ENCODE measurements at places on chromosomes 7 and 10.

DNA sequence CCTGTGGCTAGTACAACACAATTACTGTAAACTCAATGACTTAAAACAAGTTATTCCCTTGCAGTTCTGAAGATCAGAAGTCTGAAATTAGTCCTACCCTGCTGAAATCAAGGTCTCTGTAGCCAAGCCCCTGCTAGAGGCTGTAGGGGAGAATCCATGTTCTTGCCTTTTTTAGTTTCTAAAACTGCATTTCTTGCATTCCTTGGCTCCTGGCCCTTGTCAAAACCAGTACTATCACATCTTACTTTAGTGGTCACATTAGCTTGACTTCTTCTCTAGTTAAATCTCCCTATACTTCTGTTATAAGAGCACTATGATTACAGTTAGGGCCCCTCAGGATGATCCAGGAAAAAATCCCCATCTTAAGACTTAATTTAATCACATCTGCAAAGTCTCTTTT, 567.0 kb downstream of the GFRA1 start:
- DNase-seq, result no peak

DNA sequence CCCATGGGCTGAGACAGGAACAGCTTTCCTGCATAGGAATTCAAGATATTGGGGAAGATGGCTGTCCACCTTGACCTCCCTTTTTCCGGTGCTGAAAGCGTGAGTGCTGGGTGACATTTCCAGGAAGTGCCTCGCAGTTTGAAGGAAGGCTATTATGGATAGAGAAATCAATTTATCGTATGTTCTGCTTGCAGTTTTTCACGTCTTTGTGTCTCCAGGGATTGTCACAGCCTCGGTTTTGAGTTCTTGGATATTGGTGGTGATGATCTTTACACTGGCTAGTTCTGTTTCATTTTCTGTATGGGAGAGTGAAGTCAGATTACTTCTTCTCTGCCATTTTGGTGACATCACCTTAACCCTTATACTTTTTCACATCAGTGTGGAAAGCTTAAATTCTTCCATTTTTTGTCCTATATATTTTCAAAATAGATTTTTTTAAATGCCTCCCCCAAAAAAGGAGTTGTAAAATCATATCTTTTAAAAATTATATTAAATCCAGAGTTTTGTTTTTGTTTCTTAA, 102.5 kb upstream of the APBB1IP start:
- DNase-seq, result no peak

DNA sequence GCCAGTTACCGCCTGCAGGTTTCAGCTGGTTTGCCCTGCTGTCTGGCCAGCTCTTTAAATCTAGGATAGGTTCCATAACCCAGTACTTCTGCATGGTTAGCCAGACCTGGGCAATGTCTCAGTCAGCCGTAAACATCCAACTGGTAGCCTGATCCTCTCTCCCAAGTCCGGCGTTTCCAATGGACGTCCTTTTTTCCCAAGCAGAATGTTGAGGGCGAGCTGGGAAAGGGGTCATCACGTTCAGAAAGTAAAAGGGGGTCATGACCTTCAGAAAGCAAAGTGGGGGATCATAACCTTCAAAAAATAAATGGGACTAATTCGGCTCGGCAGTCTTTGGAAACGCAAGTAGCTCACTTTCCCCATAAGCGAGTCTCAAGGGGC, 430 bp downstream of the PON3 start:
- DNase-seq, result no peak

DNA sequence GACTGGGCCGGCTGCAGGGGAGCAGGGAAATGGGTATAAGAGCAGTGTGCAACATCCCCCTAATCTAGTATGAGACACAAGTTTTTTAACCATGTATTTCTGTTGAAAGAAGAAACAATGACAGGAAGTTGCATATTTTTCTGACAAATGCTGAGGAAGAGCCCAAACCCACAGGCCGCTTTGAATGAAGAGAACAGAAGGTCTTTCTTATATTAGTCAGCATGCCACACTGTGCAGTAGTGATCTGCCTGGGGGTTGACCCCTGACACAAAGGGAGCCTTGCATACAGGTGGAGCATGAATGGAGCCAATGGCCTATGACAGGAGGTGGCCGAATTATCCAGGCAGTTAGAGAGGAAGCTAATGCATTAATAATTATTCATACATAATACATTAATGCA, 518.3 kb downstream of the PLXDC2 start:
- DNase-seq, result no peak

GRCh38 chr7:8724080-8724718, 290.8 kb downstream of the NXPH1 start:
- DNase-seq, result no peak

- DNase-seq, result peak; percentile 66
Measured at GRCh38 chr10:33248638-33249037, 85.8 kb downstream of the NRP1 start.

- DNase-seq, result no peak
Measured at GRCh38 chr7:132061937-132062336, 505.5 kb upstream of the PODXL start.

- no peak for DNase-seq
Measured at GRCh38 chr10:131819241-131820072, 81.4 kb upstream of the PPP2R2D start.
